NCI-H2107 (cell line): ENCODE measurements at places on chromosomes 13 and 19.

DNA sequence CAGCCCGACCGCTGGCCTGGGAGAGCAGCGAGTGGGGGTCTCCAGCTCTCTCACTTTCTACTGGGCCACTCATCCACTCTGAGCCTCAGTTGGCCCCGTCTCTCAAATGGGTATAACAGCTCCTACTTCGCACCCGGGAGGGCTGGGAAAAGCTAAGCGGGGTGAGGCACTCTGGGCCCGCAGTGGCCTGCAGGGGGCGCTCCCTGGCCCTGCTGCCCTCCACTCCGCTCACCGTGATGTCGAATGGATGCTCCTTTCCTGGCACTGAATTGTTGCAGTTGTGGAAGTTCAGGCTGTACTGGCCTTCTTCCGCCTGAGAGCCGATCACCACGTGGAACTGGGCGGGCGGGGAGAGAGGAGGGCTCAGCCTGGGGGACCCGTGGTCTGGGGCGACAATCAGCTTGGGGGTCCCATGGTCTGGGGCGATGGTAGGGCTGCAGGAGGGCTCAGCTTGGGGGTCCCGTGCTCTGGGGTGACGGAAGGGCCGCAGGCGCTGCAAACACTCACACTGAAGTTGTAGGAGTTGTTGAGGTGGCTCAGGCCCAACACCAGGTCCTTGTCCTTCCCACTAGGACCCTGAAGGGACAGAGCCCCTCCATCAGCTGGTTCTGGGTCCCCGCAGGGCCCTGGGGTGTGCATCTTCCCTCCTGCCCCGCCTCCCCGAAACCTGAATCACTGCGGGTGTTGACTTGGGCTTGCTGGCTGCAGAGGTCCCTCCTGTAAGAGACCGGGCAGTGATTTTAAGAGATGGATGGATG lies 3.9 kb downstream of the GPR108 start:
- DNase-seq: no peak

DNA sequence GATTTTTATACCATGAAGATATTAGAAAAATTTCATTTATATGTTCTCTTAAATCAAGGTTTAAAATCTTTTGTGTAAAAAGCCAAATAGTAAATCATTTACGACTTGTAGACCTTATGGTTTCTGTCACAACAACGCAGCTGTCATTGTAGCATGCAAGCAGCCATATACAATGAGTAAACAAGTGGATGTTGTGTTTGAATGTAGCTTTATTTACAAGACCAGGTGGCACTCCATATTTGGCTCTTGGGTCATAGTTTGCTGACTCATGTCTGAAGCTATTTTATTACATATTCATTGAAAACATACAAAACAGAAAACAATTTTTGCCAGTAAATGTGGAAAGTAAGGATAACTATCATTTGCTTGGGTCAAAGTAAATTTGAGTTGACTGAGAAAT lies 930.8 kb downstream of the SLITRK5 start:
- no peak for DNase-seq

DNA sequence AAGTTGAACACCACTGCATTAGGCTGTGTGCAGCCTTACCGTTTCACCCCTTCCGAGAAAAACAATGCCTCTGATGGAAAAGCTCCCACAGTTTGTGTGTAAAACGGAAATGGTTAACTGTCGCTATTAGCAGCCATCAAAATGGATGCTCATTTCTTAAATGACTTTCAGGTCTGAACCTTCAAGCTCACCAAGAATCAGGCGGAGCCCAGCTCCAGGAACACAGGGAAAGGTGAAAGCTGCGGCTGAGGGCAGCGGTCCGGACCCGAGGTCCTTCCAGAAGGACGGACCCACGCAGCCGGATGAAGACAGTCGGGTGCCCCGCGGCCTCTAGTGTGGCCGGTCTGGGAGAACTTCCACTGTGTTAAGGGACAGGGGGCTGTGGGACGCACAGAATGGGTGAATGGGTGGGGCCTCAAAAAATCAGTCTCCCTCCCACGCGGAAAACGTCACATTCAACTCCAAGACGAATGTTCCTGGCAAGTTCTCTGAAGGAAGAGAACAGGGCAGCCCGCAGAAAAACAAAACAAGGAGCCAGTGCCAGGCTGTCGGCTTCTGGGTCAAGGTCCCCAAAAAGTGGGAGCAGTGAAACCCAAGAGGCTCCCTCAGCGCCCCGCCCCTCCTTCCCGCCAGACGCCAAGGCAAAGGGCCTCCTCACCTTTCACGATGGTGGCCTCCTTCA lies 4.9 kb downstream of the IRS2 start:
- DNase-seq: no peak

GRCh38 chr13:72316716-72317115 lies 410.7 kb downstream of the MZT1 start:
- DNase-seq: no peak

GRCh38 chr19:1465191-1466016 lies 13.6 kb downstream of the C19orf25 start:
- DNase-seq: no peak

DNA sequence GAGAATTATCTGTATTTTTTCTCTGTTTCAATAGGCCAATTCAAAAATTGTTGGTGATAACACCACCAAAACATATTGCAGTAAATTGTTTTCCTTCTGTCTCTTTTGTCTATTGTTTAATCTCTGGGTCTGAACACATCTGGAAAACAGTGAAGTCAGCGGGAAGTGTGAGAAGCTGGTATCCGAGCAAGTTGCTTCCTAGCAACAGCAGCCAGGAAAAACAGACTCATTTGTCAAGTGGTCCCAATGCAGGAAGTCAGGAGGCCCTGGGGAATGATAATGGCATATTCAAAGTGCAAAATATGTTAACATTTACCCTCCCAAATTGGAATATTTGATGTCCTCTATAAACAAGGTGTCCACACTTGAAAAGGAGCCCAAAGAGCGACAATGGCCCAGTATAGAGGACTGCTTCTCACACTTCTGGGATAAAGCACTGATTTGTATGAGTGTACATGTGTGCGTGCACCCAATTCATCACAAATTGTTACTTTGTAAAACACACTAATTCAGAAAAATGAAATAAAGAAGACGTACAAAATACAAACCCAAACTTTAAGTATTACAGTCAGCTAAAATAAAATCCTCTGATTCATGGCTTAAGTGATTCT lies 515.0 kb downstream of the TBC1D4 start:
- no peak for DNase-seq

- DNase-seq: no peak
These were observed 275.6 kb downstream of the TSHZ3 start for GRCh38 chr19:31073485-31074198.

DNA sequence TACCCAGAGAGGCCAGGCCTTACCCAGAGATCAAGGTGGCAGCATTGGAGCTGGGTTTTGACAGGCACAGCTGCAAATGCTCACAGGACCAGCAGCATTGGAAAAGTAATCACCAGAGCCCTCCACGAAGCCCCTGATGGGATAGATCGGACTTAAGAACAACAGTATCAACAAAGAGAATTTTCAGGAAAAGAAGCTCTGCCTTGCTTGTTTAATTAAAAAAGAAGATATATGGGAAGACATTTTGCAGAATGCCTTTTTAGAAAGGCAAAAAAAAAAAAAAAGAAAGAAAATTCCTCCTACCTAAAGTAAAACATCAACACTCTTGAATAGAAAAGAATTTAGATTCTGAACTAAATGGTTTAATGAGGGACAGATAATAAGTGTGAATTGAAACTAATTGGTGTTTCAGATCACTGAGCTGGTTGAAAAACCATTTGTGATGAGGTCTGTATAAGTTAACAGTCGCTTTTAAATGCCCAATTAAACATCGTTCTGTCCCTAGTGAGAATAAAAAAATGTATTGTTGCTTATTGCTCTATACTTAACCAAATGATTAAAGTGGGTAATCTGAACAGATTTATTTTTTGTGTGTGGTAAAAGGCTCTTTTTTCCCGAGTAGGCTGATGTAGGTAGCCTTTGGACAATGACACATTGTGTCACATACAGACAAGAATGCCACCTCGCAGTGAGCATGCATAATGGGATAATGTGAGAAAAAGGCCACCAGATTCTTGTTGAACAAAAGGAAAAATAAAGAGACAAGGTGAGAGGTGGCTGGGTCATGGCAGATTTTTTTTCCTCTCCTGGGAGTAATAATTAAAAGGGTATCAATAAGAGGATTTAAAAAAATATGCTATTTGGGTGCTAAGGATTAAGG lies 93.0 kb upstream of the ARGLU1 start:
- no peak for DNase-seq
